Glutamatergic neuron (in vitro differentiated cells): ENCODE measurements at places on chromosomes 7 and 10.
A peak's percentile ranks its signal among the peaks of the same experiment; 100 is the strongest.

GRCh38 chr7:111240371-111240770 is 149.4 kb downstream of the LRRN3 start:
- DNase-seq = no peak

GRCh38 chr10:79223091-79224048 is 123.9 kb upstream of the PPIF start:
- DNase-seq = peak; percentile 54

DNA sequence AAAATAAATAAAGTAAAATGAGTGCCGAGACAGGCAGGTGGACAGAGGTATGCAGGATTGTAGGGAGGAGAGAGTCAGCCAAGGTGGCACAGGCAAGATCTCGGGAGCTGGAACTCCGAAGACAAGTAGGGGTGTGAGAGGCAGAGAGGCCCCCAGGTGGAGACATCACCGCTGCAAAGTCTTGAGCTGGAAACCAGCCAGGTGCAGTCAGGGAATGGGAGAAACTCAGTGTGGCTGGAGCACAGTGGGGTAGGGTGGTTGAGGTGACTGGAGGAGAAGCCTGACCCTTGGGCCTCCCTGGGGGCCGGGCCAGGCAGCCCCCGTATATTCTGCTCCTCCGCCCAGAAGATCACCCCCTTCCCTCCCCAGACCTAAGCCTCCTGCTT is 4.2 kb downstream of the EPHB4 start:
- DNase-seq = no peak

DNA sequence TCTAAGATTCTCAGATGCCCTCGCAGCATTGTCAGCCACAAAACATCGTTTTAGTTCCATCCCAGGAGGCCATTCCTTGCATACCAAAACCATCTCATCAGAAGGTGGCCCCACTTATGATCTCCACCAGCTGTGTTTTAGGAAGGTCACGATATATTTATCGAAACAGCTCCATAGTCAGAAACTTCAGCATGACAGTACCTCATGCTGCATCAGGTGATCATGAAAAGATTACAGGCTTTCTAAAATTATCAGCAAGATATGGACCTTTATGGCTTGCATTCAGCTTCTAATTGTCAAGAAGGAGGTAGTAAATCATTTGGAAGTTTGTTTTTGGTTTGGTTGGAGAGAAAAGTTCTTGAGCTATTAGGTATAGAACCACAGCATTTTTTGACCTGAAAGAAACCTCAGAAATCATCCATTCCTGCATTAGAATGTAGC is 20.0 kb downstream of the JAZF1 start:
- DNase-seq = no peak

DNA sequence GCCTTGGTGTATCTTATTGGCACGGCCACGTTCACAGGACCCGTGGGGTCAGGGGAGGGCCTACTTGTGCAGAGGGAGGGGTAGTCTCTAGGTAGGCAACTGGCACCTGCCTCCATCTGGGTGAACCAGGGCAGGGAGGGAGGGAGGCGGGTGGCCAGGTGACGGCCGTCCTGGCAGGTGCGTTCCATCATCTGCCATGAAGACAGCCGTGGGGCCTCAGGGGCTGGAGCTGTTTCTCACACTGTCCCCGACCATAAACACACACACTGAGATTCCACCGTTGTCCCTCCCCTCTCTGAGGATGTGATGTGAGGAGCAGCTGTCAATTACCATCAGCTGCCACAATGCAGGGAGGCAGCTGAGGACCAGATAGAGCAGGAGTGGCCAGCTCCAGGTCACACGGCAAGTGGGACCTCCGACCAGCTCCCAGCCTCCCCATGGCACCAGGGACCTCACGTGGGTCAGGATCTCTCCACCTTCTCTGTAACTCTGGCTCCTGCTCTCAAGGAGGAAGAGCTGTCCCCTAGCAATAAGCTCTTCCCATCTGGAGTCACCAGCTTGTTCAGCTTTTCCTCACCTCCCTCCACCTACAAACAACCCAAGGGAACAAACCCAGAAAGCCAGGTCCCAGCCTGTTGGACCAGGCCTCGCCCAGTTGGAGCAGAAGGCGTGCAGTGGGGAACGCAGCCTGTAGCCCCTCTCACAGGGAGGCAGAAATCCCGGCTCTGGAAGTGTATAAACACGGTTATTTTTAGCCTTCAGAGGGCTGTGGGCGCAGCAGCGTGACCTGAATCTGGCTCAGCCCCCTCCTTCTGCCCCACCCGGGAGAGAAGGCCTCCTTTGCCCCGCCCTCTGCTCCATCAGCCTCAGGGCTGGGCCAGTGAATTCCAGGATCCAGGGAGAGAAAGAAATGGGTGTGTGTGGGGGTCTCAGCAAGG is 33.1 kb downstream of the ZMIZ1 start:
- peak; percentile 70 for DNase-seq

DNA sequence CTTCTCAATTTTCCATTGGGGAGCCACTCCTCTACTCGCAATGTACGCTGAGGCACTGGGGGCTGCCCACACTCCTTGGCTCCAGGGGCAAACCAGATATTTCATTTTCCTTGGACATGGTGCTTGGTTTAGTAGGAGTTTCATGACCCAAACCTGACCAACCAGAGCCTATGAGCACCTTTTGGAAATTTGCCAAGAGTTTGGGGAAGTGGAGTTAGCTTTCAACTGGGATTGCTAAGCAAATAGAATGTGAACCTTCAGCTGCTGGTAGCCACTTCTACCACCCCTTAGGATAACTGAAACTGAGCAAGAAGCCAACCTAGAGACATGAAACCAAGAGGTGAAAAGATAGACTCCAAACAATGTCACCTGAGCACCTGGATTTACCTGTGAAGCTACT is 74.9 kb upstream of the COL13A1 start:
- no peak for DNase-seq

GRCh38 chr7:142063551-142064442 is 47.7 kb upstream of the MGAM2 start:
- no peak for DNase-seq

- peak; percentile 54 for DNase-seq
Observed at GRCh38 chr10:122113945-122114747, 125.2 kb downstream of the TACC2 start.

GRCh38 chr10:62816331-62817120 is at the start of gene EGR2:
Gene EGR2, minus strand, starts transcription at chr10:62816366. Its CDS starts 337 bp downstream, at chr10:62816029.
- DNase-seq = peak; percentile 87

DNA sequence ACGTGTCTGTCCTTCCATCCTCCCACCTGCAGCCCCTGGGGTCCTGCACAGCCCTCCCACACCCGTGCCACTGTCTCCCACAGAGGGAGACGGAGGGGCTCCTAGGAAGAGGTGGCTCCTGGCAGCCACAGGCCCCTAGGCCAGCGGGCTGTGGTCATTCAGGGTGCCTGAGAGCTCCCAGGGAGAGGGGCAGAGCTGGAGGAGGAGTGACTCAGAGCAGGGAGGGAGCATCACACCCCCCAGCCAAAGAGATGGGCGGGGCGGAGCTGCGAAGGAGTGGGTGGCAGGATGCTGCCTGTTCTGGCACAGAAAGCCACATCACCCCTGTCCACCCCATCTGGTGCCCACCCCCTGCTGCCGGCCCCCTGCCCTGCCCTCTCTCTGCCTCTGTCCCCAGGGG is 50.5 kb downstream of the STK32C start:
- no peak for DNase-seq

DNA sequence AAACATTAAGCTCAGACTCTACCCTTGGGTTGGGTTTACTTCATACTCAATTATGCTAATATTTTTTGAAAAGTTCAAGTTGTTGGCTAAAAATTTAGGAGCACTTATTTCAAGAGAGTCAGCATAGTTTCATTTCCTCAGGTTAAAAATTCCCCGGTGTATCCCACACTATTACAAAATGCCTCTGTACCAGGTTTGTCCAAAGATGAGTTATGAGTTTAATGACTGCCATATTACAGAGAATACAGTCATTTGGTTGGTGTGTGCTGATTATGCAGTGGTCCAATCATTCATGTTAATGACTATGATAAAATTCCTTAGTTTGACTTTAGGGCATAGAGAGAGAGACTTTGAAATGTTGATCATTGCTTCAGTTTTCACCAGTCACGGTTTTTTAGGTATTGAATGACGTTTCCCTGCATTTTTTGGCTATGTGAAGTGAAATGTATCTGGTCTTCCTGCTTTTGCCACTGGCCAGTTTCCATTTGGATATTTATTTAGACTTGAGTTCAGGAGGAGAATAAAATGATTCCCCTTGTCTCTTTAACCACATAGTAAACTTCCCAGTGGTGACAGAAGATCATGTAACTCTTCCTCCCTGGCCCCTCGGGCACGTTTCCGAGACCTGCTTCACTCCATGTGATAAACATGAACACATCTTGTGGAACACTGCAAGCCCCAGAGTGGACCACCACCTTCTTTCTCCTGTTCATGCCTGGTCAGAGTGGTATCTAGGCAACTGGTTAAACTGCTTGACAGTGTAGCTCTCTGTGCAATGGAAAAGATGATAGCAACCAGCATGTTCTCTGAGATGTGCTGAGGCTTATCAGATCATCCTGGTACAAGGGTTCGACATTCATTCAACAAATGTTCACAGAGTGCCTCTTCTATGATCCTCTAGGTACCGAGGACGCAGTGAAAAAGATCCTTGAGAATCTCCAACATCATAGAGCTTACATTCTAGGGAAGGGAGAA is 153.6 kb downstream of the CACNB2 start:
- DNase-seq = no peak

GRCh38 chr10:119608316-119609155 is 11.8 kb upstream of the TIAL1 start:
- DNase-seq = peak; percentile 29

DNA sequence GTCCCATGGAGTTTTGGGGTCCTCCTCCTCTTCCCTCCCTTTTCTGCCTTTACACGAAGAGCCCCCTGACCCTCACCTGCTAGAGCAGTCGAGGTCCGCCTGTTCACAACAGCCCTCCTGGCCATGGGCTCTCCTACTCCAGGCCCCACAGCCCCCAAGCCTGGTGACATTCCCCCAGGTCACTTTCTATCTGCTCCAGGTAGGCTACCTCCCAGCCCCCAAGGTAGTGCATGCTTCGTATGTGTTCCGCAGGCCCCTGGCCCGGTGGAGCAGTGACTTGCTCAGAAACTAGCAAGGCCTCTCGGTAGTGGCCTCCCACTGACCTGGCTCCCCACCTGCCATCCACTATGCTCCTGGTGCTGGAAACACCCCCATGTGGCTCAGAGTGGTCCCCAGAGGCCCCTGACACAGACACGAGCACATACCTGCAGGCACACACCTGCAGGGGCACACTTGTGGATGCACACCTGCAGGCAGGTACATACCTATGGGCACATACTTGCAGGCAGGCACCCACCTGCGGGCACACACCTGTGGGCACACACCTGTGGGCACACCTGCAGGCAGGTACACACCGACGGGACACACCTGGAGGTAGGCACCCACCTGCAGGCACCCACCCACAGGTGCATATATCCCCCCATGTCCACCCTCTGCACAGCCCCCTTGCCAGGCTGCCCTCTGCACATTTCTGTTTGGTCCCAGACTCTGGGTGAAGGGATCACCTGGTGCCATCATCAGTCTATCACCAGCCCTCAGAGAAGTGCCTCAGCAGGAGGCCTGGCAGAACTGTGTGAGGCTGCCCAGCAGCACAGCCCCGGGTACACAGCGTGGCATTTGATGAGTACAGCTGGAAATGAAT is 322.5 kb downstream of the PTPRN2 start:
- peak; percentile 8 for DNase-seq

GRCh38 chr10:73906524-73907447 is 4.1 kb upstream of the PLAU start:
- DNase-seq = peak; percentile 45

GRCh38 chr10:13987446-13987845 is 343.3 kb downstream of the FRMD4A start:
- DNase-seq = no peak

GRCh38 chr7:112334366-112334765 is 115.9 kb upstream of the IFRD1 start:
- DNase-seq = no peak

DNA sequence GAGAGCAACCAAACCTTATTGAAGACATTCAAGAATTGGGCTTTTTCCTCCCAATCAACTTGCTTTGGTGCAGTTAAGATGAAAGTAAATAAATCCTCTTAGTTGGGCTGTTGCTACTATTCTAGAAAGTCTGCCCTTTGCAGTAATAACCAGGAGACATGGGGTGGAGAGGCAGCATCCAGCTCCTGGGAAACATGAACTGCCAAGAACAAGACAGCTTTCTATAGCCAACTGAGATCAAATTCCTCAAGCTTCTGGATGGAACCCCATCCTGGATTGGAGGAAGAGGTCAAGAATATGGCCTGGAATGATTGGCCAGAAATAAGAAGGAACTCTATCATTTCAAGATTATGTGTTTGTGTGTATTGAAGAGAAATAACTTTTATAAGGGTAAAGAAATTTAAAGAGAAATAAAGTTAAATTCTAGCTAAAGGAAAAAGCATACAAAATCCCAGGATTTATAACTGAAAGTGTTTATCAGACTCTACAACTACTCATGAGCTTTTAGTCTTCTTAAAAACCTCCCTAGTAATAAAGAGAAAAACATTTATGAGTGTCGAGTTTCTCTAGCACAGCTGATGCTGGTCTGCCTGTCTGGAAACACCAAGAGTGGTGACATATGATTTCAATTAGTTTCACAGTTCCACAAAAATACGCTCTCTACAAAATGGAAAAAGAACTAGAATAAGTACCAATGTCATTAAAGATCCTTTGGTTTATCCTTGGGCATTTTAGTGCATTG is 70.1 kb upstream of the COL1A2 start:
- DNase-seq = no peak

DNA sequence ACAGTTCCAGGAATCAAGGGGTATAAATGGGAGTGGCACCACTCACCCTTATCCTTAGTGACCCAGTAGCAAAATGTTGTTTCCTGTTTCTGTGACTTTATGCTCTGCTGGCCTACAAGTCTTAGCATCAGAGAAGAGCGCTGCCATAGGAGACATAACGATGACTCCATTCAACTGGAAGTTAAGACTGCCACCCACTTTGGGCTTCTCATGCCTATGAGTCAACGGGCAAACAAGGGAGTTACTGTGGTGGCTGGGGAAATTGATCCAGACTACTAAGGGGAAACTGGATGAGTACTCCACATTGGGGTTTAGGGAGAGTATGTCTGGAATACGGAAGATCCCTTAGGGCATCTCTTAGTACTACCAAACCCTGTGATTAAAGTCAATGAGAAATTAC is 40.6 kb upstream of the PIK3CG start:
- DNase-seq = no peak

DNA sequence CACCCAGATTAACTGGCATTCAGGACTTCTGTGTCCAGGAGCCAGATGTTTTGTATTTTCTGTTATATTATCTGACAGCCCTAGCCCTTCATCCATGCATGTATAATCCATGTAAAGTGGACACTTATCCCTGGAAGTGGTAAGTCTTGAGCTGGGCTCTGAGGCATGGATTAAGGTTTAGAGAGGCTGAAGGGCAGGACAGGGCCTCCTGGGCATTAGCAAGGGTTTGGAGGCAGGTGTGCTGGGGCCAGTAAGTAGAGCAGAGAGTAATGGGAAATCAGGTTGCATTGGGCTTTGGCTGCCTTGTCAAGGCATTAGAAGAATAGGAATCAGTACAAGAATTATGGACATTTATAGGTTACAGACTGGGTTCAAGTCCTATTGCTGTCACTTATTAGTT is 138.0 kb downstream of the DYNC1I1 start:
- DNase-seq = no peak

GRCh38 chr7:45048748-45049147 is 40.0 kb downstream of the NACAD start:
- no peak for DNase-seq
